CD4-positive, alpha-beta T cell treated with Interleukin-6 for 4 hours (primary cell): ENCODE measurements at places on chromosomes 12 and 14.

DNA sequence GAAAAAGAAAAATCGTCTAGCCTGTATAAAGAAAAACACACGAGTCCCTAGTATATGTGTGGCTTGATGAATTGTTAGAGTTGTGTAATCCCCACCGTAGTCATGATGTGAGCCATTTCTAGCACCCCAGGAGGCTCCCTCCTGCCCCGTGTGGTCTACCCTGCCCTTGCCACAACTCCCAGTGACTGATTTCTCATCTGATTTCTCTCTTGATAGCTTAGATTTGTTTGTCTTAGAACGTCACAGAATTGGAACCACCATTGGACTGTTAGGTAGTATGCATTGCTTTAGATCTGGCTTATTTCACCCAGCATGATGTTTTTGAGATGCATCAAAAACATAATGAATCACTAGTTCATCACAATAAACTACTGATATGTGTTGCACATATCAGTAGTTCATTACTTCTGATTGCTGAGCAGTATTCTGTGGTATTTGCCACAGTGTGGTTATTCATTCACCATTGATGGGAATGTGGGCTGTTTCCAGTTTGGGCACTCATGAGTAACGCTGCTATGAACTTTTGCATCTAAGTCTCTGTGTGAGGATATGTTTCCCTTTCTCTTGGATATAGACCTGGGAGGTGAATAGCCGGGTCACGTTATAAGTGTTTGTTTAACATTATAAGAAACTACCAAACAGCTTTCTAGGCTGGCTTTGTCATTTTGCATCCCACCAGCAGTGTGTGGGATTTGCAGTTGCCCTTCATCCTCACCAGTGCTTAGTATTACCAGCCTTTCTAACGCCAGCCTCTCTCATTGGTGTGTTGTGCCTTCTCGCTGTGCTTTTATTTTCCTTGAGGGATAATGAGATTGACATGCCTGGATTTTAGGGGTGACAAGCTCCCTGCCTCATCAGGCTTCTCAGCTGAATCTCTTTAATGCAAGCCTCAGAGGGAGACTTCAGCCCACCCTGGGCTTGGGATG is 31.9 kb upstream of the NCOR2 start:
- no peak for DNase-seq

DNA sequence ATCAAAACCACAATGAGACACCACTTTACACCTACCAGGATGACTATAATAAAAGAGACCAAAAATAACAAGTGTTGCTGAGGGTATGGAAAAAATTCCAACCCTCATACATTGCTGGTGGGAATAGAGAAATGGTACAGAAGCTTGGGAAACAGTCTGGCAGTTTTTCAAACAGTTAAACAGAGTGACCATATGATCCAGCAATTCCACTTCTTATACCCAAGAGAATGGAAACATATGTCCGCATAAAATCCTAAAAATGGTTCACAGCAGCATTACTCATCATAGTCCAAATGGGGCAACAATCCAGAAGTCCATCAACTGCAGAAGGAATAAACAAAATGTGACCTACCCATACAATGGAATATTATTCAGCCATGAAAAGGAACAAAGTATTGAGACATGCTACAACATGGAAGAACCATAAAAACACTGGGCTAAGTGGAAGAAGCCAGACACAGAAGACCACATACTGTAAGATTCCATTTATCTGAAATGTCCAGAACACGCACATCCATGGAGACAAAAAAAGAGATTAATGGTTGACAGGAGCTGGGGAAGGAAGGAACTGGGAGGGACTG is 44.5 kb downstream of the CHGA start:
- no peak for DNase-seq

GRCh38 chr14:34220921-34221320 is 241.1 kb downstream of the SPTSSA start:
- no peak for DNase-seq

DNA sequence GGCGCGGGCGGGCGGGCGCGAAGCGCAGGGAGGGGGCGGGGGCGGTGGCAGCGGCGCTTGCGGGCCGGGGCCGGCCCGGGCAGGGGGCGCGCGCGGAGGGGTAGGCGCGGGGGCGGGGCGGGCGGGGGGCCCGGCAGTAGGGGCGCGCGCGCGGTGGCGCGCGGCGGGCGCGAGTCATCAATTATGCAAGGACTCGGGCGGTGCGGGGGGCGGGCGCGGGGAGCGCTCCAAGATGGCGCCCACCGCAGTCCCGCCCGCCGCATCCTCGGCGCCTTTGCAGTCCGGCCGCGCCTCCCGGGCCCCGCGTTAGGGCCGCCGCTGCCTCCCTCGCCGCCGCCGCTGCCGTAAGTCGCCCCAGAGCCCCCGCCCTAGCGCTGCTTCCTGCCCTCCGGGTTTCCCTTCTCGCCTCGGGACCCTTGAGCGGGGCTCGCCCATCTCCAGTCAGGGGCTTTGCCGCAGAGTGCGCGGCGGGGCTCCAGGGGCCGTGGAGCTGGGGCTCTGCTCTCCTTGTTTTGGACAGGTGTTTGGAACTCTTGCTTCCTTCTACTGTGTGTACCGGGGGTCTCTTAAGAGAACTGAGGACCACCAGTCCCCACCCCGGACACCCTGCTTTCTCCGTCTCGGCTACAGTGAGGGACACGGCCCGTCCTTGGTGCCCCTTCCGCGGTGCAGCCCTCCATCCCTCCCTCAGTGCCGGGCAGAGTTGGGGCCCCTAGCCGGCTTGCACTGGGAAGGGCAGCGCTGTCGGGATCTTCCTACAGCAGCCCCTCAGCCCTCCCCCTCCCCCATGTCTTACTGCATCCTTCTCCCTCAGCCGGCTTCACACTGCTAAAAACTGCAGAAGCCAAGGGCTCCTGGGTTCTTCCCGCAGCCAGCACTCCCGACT is at the start of gene SCN8A:
TSS of gene SCN8A (plus strand) at position 218 of the 886 bp plus-strand sequence. CDS start 71,585 bp downstream, outside the sequence.
- DNase-seq = peak; percentile 63

DNA sequence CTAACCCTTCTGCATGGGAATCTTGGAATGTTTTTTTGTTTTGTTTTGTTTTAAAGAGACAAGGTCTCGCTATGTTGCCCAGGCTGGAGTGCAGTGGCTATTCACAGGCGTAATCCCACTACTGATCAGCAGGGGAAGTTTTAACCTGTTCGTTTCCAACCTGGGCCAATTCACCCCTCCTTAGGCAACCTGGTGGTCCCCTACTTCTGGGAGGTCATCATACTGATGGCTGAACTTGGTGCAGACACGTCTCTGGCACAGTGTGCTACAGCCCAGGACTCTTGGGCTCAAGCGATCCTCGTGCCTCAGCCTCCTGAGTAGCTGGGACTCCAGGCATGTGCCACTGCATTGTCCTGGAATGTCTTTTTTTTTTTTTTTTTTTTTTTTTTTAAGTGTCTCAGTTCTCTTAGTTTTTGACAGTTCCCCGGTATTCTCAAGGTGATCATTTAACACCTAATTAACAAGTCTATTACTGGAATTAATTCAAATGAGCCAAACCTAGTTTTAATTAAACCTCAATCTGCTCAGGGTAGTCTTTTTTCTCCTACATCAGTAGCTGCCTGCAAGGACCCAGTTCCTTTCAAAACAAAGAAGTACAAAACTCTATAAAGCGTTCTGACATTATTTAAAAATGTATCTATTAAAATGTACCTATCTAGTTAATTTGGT is 49.0 kb upstream of the ISM2 start:
- no peak for DNase-seq

GRCh38 chr12:120196363-120196762 is 1.8 kb upstream of the GCN1 start:
- no peak for DNase-seq

DNA sequence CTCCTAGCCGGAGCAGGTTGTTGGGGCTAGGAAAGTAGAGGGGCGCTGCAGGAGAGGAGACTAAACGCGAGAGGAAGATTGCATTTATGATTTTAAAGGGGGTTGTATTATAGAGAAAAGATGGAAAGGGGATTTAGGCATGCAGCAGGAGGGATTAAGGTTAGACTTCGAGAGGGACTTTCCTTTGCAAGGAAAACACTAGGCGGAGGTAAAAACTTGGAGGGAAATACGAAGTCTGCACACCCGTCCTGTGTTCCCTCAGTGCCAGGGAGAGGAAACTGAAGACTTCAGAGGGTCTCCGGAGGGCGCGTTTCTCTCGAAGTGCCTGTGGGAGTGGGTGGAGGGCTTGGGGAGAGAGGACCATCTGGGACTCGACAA is 420 bp upstream of the PPP1R1A start:
- DNase-seq = no peak

- no peak for DNase-seq
These were observed 118.2 kb upstream of the TMCC3 start for GRCh38 chr12:94768398-94769046.

- no peak for DNase-seq
These were observed 156.8 kb downstream of the PHETA1 start for GRCh38 chr12:111211910-111212757.

- DNase-seq = no peak
These were observed 52.9 kb downstream of the PEBP1 start for GRCh38 chr12:118188690-118189371.

- DNase-seq = no peak
These were observed 112.1 kb downstream of the NCOR2 start for GRCh38 chr12:124455336-124455735.

GRCh38 chr12:58106195-58106594 is 164.8 kb downstream of the ATP23 start:
- no peak for DNase-seq

GRCh38 chr12:14775636-14775980 is 27.7 kb downstream of the WBP11 start:
- DNase-seq = no peak

- DNase-seq = no peak
These were observed 118.7 kb upstream of the CDKN3 start for GRCh38 chr14:54278087-54278486.

GRCh38 chr12:45231515-45232145 is 15.7 kb downstream of the ANO6 start:
- no peak for DNase-seq

DNA sequence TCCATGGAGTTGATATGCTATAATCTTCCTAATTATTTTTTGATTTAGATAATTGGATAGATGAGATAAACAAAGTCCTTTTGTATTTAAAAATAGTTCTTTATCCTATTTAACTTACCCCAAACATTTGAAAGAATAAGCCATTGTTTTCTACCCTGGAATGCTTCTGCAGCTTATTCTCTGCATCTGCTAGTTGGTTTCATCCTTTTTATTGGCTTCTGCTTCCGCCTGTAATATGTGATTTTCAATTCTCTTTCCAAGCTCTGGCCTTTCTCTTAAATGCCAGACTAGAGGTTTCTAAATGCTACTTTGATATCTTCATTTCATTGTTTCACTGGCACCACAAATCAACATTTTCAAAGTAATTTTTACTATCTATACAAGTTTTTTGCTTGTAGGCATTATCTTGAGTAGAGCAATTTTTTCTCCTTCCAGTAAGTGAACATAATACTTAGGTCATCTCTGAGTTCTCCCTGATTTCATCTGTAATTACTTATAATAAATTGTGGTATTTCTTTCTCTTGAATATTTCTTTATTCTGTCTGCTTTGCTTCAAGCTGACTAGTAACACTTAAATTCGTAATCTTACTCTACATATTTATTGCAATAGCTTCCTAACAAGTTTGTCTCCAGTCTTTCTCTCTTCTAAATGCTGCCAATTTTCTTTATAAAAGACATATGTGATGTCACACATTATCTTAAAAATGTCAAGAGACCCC is 958.4 kb downstream of the SLC6A15 start:
- DNase-seq = no peak

GRCh38 chr12:79644274-79645234 is 46.2 kb downstream of the PAWR start:
- no peak for DNase-seq

DNA sequence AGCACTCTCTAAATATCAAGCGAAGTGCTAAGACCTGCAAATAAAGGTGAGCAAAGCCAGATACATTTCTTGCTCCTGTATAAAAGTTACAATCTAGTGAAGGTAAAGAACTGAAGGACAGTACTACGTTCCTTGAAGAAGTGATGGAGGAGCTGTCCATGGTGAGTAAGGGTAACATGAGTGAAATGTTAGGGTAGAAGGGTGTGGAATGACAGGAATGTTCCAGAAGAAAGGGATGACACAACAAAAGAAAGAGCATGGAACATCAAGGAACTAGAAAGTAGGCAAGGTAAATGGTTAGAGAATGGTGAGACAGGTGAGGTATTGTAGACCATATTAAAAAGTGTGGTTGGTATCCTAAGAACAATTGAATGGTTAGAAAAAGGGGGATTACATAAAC is 272.4 kb downstream of the ACSS3 start:
- no peak for DNase-seq

- no peak for DNase-seq
These were observed 7.8 kb downstream of the LRRC10 start for GRCh38 chr12:69602954-69603353.

GRCh38 chr12:20602641-20603391 is 92.3 kb upstream of the SLCO1C1 start:
- no peak for DNase-seq

GRCh38 chr14:56118611-56119181 is 485 bp downstream of the PELI2 start:
- DNase-seq = peak; percentile 44

GRCh38 chr14:74965486-74966153 is 10.2 kb upstream of the PGF start:
- no peak for DNase-seq

- no peak for DNase-seq
These were observed at the start of gene WNT1 for GRCh38 chr12:48978291-48978740. TSS of gene WNT1 (plus strand) at chr12:48978322. CDS start at chr12:48978651, 329 bp downstream.

DNA sequence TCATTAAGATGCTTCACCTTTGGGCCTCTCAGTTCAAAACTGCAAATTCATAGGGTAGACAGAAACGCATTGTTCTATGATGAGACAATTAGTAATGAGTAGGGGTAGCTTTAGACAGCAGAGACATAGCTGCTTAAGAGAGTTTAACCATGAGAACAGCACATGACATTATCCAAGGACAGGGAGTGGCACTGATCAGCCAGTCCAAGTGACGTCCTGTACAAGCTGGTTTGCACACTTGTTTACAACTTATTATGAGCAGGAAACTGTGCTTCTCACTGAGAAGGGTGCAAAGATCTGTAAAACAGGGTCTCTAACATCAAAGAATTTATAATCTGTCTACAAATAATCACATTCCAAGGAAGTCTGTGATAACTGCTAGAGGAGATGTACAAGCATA is 11.2 kb upstream of the SRSF5 start:
- no peak for DNase-seq

- peak; percentile 42 for DNase-seq
These were observed 12.2 kb downstream of the AGAP2 start for GRCh38 chr12:57726151-57726883.

DNA sequence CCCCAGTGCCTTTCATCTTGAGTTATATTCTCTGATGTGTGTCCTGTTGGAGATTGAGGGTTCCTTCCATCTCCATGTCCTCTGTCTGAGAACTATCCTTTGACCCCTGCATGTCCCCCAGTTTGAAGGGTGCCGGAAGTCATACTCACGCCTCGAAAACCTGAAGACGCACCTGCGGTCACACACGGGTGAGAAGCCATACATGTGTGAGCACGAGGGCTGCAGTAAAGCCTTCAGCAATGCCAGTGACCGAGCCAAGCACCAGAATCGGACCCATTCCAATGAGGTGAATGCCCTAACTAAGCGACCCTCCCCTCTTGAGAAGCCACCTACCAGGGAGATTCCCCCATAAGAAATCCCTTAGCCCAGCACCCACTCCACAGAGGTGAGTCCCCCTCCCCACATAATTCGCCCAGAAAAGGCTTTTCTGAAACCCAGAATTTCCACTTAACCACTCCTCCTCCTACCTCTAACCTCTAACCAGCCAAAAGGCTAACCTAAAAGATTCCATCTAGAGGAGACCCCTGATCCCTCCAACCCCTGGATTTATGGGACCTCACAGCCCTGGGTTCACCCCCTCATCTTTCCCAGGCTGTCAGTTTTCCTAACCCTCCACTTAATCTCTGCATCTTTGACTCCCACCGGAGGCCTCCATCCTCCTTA is 7.8 kb downstream of the GLI1 start:
- DNase-seq = no peak
